Keratinocyte (primary cell): ENCODE measurements at places on chromosomes 11 and 22. TPM values are rescaled to one million over a fixed set of nuclear protein-coding genes. Genes with fewer than 3 reads are reported as not detected.
A peak's percentile ranks its signal among the peaks of the same experiment; 100 is the strongest.

- DNase-seq = no peak
Observed at GRCh38 chr11:7444091-7444981, 41.0 kb upstream of the OLFML1 start.

- no peak for DNase-seq
Observed at GRCh38 chr11:60777572-60777971, 7.6 kb upstream of the MS4A10 start.

The VPS37C gene
- 5.7 to 9.5 TPM (median 8.0 TPM) in 3 replicates for polyA plus RNA-seq

GRCh38 chr22:40610329-40610850, 26.1 kb downstream of the MRTFA start:
- no peak for DNase-seq

DNA sequence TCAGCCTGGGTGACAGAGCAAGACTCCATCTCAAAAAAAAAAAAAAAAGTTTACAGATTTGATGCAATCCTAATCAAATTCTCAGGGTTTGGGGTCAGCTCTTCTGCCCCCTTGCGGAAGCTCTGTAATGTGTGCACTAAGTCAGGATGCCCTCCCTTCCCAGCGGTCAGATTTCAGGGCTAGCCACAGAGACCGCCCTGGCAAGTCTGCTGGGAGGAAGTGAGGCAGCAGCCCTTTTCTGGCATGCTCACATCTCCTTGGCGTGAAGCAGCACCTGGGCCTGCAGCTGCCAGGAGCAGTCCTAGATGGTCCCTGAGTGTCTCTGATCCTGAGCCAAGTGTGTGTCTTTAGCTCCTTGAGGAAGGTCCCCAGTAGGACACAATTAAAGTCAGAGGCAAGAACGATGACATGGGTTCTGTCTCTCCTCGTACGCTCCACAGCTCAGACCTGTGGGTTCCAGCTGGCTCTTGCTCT, 10.9 kb upstream of the APOBEC3C start:
- peak; percentile 23 for DNase-seq

GRCh38 chr22:47589271-47590250, 827.1 kb downstream of the TBC1D22A start:
- no peak for DNase-seq

The KIF18A gene
- 1.1 to 6.1 TPM (median 3.8 TPM) in 3 replicates for polyA plus RNA-seq

- DNase-seq = no peak
Observed at GRCh38 chr22:42994917-42995562, 19.9 kb downstream of the PACSIN2 start.

GRCh38 chr22:22515890-22516289, 4.2 kb downstream of the ZNF280A start:
- DNase-seq = no peak

- DNase-seq = peak; percentile 69
Observed at GRCh38 chr11:1532606-1533341, 39.3 kb downstream of the DUSP8 start.

- no peak for DNase-seq
Observed at GRCh38 chr22:25701056-25701780, 40.8 kb upstream of the MYO18B start.
